ENCODE measurements at places on chromosomes 12 and 14.

DNA sequence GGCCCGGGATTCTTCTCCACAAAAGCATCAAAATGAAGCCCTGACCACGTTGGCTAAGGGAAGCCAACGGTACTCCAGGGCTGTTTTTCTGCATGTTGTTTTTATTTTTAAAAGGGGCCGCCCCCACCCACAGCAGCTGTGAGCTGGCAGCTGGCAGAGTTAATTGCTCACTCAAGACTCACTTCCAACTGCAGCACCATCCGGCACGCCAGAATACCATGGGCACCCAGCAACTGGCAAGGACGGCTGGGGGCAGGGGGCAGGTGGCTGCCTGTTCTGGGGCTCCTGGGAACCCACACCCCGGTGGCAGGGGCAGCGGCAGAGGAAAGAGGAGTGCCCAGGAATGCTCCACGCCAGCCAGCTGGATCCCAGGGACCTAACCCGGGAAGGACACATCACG is 44.3 kb downstream of the NCOR2 start:
- DNase-seq = no peak

DNA sequence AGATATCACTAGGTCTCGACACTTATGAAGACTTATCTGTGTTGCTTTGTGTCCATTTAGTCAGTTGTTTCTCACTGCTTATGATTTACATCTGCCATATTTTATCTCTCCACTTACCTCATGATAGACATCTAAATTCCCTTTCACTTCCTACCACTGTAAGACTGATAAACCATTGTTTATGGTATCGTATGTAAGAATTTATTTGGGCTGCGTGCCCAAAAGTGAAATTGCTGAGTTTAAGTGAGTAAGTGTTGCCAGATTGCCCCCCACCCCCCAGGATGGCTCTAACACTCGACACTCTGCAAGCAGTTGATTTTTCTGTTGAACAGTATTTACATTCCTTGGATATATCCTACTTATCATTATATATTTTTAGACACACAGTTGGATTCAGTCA is 69.9 kb upstream of the MON2 start:
- DNase-seq = no peak

DNA sequence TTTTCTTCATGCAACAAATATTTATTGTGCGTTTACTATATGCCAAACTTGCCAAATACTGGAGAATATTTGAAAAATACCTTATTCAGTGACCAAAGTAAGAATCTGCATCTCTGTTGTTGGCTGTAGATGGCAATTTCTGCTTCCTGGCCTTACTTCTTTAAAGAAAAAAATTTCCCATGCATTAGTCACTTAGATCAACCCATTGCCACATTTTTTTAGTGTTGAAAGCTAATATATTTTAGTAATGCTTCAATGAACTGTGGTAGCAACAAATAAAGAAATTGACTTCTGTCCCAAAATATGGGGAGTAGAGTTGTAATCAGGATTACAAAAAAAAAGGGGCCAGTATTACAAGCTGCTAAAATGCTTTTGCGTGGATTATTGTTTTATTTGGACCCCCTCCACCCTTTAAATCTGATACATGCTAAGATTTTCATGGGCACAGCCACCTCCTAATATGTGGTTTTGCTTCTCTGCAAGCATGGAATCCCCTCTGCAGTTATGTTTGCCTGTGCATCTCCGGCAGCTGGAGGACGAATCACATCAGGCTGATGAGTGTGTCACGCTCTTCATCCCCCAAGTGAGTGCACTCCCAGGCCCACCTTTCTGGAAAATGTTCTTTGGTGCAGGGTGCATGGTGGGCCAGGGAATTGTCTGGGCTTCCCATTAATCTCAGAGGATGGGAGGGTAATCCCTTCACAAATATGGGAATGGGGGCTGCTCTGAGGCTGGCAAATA is 38.1 kb upstream of the PTCSC3 start:
- no peak for DNase-seq

DNA sequence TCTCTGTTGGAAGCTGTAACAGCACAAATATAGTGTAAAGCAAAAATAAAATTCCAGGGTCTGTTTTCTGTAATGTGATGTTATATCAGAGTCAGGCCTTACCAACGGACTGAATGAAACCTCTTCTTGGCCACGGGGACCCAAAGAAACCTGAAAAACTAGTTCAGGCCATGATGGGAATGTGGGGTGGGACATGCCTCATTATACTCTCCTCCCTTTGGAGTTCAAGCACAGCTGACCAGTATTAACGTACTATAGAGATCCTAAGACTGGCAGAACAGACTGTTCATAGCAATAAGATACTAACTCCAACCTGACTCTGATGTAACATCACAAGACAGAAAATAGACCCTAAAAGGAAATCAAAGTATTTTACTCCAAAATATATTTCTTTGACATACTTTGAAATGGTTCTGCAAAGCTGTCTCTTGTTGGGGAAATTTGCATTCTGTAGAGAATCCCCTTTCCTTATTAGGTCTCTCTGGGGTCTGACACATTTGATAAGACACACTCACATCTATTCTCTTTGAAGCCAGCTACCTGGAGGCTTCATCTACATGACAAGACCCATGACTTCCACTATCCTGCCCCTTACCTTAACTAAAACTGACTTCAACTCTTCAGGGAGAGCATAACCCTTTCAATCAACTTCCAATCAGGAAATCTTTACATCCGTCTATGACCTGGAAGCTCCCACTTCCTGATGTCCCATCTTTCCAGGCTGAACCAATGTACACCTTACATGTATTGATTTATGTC is 444.6 kb downstream of the SOX5 start:
- no peak for DNase-seq

DNA sequence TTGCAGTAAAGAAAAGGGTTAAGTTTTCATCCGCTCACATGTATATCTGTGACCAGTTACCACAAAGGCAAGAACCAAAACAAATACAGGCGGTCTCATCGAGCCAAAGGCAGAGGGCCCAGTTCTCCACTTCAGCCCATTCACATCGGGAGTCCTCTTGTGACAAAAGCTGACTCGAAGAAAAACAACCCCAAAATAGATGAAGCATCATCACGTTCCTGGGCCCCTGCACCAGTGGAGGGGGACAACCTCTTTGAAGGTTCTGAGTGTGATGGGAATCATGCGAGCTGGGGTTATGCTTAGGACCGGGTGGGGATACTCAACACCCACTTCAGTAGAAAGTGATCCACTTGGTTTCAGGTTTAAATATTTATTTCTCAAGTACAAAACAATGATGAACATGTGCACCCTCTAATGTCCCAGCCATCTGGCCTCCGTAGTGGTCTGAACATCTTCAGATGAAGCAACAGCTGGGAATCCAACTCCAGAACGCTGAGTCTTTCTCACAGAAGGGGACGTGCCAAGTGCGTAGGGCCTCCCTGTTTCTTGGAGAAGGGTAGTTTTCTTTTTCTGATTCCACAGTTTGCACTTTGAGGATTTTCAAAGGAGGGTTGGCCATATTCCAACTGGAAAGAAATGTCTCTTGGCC is 8.4 kb downstream of the GSC start:
- no peak for DNase-seq

DNA sequence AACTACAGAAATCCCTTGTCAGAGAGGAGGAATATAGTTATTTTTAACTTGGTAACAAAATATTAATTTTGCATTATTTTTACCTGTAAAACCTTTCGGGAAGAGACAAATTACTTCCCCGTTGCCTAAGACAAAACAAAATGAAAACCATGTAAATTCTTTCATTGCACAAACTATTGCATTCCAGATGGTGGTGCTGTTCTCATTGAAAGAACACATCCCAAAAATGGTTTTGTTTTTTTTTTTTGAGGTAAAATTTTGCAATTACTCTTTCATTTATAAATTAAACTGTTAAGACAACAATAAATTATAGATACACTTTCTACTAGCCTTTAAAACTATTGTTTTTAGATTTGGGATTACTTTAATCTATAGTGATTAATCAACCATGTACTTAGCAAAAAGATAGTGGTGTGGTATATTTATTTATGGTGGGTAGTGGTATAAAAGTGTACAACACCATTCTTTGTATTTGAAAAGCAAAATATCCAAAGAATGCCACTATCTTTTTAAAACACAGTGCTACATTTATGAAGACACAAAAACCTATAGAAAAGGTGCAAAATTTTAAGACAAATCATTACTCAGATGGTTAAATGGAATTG is 115.5 kb downstream of the SLC38A1 start:
- DNase-seq = no peak

GRCh38 chr12:54002278-54002914 is 2.4 kb downstream of the HOXC9 start:
- DNase-seq = no peak

DNA sequence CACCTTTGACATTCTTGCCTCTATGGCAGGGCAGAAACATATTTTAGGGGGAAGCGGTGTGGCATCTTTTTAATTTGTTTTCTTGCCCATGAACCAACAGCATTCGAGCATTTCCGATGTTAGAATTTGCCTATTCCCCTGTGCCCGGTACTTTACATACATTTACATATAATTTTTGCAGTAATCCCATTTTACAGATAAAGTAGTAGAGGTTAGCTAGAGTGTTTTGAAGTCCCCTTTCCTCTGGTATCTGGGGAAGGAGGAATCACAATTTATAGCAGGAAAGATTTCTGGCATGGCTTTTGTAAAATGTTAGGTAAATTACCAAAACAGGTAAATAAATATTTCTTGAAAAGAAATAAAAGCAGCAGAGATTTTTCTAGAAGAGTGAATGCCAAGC is 1.6 kb downstream of the BORCS5 start:
- no peak for DNase-seq

GRCh38 chr12:87427770-87428169 is 601.4 kb downstream of the C12orf50 start:
- DNase-seq = no peak

GRCh38 chr14:65349100-65349499 is 63.4 kb upstream of the FUT8 start:
- DNase-seq = no peak

DNA sequence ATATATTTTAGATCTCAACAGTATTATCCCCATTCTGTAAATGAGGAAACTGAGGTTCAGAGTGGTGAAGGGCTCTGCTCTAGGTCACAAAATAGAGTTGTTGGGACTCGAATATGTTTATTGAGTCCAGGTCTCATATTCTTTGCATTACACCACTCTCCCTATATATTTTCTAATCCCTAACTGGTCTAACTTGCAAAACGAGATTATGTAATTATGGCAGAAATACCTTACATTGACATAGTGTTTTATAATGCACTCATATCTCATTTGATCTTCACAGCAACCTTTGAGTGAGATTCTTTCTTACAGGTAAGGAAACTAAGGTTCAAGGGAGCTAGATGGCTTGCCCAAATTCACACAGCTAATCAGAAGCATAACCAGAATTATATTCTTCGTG is 106.9 kb upstream of the LRIG3 start:
- no peak for DNase-seq

- no peak for DNase-seq
Observed at GRCh38 chr14:60815371-60815770, 80.8 kb downstream of the MNAT1 start.

DNA sequence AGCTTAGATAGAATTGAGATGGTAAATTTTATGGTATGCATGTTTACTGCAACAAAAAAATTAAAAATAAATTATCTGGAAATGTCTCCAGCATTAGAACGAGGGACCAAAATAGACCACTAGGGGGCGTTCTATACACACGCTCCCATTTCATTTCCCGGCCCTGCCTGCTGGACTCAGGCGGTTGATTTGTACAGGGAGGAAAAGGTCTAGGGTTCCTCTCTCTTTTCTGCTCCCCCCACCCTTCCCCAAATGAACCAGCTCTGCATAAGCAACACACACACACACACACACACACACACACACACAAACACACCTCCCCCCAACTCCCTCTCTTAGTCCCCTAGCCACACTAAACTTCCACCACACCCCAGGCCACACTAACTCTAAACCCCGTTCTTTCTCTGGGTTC is 7.8 kb upstream of the DTX1 start:
- peak; percentile 65 for DNase-seq

- peak; percentile 54 for DNase-seq
Observed at GRCh38 chr14:64755781-64756221, 51.6 kb downstream of the PLEKHG3 start.

DNA sequence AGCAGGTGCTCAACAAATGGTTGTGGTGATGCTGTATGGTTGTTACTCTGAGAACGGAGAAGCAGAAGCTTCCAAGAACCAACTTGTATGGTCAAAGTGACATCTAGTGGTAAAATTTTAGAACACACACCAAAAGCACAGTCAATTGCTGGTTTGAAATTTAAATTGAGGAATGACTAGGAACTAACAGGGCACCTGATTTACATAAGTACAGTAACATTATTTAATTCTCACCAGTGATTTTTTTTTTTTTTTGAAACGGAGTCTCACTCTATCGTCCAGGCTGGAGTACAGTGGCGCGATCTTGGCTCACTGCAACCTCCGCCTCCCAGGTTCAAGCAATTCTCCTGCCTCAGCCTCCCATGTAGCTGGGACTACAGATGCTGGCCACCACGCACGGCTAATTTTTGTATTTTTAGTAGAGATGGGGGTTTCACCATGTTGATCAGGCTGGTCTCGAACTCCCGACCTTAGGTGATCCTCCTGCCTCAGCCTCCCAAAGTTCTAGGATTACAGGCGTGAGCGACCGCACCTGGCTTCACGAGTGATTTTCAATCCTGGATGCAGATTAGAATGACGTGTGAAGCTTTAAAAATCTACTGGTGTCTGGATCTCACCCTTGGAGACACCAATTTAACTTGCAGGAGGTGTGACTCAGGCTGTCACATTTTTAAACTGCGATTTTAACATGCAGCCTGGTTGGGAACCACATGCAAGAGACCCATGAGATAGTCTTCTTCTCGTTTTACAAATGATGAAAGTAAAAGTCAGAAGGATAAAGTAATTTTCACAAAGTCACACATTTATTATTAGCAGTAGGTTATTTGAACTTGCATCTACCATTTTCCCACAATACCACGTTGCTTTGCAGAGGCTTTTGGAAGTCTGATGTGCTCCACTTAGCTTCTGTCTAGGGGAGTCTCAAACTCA is 14.1 kb upstream of the NUMB start:
- no peak for DNase-seq

DNA sequence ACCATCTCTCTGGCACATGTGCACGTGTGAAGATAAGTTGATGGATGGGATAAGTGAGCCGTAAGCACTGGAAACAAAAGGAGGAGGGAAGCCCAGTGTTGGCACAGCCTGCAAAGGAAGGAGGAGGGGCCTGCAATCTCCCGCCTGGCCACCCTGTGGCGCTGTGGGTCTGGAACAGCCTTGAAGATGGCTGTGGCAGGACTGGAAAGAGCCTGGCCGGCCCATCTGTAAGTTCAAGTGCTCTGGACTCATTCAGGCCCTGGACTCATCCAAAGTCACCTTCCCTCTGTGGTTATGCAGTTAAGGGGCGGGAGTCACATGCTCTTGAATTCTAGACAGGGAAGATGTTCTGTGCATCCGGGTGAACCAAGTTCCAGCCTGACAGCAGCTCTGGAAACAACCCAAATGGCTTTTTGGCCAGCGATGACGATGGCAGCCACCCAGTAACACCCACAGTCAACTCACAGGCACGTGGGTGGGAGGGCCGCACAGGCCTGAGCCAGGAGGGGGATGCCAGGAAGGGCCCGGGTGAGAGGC is 50.4 kb downstream of the CHGA start:
- peak; percentile 55 for DNase-seq

DNA sequence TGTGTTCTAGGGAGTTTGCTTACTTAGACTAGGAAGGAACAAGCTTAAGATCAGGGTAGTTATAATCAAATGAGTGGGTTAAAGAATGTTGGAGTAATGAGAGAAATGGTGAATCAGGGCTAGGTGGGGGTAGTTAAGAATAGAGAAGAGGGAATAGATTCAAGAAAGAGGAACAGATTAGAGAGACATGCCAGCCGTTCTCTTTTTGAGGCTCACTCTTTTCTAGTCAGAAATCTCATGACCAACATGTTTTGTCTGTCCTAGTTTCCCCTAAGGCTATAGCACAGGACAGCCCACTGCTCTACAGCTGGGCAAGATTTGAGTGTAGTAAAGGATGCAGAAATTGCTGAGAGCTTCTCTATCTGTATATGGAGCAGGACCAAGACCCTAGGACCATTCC is 258.4 kb downstream of the AKAP6 start:
- no peak for DNase-seq

Data from activated T-cell treated with anti-CD3 and anti-CD28 coated beads, Interleukin-2, amount 50 U/mL, for 48 hours (primary cell).